ENCODE measurements at places on chromosomes 11 and 22.

DNA sequence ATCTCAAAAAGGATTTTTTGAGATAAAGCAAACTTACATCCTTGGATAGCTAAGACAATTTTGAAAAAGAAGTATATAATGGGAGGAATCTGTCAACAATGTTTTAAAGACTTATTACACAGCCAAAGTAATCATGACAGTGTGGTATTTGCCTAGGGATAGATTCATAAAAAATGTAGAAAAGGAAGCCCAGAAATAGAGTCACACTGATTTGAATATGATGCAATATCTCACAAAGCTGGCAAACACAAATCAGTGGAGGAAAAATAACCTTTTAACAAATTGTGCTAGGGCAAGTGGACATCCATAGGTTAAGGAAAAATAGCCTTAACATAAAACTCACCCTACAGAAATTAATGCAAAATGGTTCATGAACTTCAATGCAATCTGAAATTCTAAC lies 6.0 kb downstream of the XKR3 start:
- DNase-seq: no peak

GRCh38 chr11:34148504-34149165 lies 43.2 kb downstream of the NAT10 start:
- no peak for DNase-seq

- DNase-seq: no peak
Measured at GRCh38 chr22:21818487-21819182, 48.8 kb downstream of the MAPK1 start.

DNA sequence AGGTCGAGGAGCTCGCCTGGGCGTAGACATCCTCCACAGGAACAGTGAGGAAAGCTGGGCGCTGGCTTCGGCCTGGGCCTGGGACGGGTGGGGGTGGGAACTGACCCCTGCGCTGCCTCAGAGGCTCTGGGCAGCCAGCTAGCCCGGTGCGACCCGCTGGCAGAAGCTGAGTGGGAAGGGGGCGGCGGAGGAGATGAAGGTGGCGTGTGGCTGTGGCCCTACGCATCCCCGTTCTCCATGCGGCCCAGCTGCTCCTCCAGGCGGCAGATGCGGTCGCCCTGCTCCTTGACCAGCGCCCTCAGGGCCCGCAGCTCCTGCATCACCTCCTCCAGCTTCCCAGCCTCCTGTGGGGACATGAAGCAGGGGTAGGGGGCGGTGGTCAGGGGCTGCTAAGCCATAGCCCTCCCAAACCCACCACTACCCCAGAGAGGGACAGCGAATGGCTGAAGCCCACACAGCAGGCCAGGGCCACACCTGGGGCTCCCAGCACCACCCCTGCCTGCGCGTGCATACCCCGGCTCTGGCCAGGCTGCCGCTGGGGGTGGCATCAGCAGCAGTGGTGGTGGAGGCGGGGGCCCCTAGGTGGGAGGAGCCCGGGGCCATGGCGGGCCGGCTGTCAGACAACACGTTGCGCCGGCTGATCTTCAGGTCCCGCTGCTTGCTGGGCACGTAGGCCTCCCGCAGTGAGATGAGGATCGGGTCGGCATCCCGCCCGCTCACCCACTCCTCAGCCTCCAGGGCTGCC lies 848 bp upstream of the PTPRCAP start:
- peak; percentile 24 for DNase-seq

DNA sequence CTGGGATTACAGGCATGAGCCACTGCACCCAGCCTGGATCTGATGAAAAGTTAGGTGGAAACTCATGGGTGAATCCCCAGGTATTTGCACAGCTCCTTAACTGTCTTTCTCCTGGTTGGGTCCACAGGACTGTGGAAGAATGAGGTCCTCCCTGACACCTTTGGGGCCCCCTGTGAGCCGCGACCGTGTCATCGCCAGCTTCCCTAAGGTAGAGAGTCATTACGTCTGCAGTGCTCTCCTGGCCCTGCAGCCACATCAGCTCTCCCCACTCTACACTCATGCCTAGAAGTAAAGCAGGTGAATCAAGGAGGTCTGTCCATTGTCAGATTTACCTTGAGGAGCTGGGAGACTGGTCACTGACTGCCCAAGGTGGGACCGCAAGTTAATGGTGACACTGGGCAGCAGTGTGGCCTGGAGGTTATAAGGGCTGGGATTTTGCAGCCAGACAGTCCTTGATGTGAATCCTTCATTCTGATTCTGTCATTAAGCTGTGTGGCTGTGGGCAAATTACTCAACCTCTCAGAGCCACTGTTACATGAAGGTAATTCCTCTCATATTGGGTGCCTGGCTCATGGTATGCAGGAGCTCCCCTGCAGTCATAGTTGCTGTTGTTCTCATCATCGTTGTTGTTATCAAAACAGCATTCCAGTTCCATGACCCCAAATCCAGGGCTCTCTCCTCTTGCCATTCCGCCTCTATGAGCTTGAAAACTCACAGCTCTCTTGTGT lies 1.4 kb downstream of the RAB36 start:
- DNase-seq: no peak

DNA sequence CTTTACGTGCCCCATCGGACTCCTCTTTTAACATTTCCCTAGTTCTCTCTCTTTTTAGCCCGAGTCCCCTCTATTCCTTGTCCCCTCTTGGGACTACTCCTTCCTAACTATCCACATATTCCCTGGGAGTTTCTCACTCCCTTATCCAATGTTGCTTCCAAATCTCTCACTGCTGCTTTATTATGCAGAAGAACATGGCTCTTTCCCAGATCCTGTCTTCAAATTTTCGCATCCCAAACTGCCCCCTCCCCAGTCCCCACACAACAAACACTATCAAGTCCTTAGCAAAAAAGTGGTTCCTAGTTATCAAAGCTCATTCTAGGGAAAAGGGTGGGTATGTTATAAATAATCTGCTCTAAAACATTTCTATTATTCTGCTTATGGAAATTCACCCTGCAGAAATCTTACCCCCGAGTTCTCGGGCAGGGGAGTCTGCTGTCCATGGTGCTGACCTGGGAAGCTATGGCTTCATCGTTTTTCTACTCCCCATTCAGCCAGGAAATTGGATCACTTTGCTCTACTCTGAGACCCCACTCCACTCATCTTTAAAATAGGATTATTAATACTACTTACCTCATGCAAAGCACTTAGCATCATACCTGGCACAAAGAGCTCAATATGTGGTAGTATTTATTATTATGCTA lies 393.5 kb downstream of the BUD13 start:
- DNase-seq: peak; percentile 63

GRCh38 chr11:69027704-69028372 lies 14.8 kb upstream of the MRGPRF start:
- DNase-seq: no peak

DNA sequence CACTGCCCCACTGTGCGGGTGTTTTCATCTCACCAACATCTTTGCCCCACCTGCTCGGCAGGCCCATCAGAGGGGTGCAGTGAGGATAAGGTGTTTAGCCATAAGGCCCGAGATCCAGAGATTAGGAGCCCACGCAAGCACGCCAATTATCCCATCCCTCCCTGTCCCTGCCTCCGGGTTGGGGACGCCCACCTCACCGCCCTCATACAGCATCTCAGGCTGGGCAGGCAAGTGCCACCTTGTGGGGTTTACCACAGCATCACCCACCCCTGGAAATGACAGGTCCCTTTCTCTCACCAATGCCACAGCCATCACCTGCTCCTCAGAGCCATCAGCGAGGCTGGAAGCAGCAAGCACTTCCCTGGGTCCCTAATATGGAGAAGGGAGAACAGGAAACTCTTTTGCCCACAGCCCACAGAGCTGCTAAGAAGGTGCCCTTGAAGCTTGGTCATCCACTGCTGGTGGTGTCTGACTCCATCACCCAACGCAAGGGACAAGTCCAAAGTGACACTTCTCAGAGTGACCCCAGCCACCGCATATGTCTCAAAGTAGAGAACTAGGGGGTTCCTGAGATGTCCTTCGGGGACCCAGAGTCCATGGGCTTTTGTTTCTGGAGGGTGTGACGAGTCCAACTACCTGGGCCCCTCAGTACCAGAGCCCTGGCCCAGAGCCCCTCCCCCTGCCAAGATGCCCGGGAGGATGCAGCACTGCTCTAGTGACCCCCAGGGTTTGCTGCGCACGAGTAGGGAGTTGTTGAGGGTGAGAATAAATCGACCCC lies 15.8 kb downstream of the VPS37C start:
- peak; percentile 4 for DNase-seq

- DNase-seq: peak; percentile 70
Measured at GRCh38 chr11:113305440-113306336, 8.7 kb upstream of the TTC12 start.

- DNase-seq: peak; percentile 38
Measured at GRCh38 chr11:8283465-8284230, 20.0 kb upstream of the LMO1 start.

All from right hindlimb (tissue), 1 donor.